Lung microvascular endothelial cell (primary cell): ENCODE measurements at places on chromosomes 2 and 18. TPM values are rescaled to one million over a fixed set of nuclear protein-coding genes. Genes with fewer than 3 reads are reported as not detected.

GPBAR1 gene
- under 0.01 TPM in 1 of 2 replicates, not detected in the other for total RNA-seq

SPR gene
- total RNA-seq, result 37.7 and 51.6 TPM in 2 replicates

IL1RL1 gene
- 0.40 and 1.3 TPM in 2 replicates for total RNA-seq

HOXD12 gene
- total RNA-seq, result not detected in 2 replicates

ICA1L gene
- 0.60 and 0.65 TPM in 2 replicates for total RNA-seq

MYL1 gene
- total RNA-seq, result not detected in 2 replicates

NCOA1 gene
- 5.0 and 10.7 TPM in 2 replicates for total RNA-seq

HNRNPLL gene
- 32.0 and 35.3 TPM in 2 replicates for total RNA-seq

MEP1B gene
- not detected in 2 replicates for total RNA-seq

MTA3 gene
- total RNA-seq, result 14.2 and 15.5 TPM in 2 replicates

ANO7 gene
- 0.65 and 2.6 TPM in 2 replicates for total RNA-seq

ADRA2B gene
- total RNA-seq, result 0.22 TPM in 1 of 2 replicates, not detected in the other

ALK gene
- total RNA-seq, result not detected in 2 replicates

ASB18 gene
- not detected in 2 replicates for total RNA-seq

BCL11A gene
- 0.40 and 0.65 TPM in 2 replicates for total RNA-seq

CYP27A1 gene
- 5.0 and 7.1 TPM in 2 replicates for total RNA-seq

PARD6G gene
- total RNA-seq, result 20.3 and 74.8 TPM in 2 replicates

KCNS3 gene
- total RNA-seq, result 0.20 and 0.65 TPM in 2 replicates

MGAT5 gene
- 68.0 and 158 TPM in 2 replicates for total RNA-seq

DSC1 gene
- total RNA-seq, result under 0.01 TPM in 1 of 2 replicates, not detected in the other
